ENCODE measurements at places on chromosomes 5 and 9. TPM values are rescaled to one million over a fixed set of nuclear protein-coding genes. Genes with fewer than 3 reads are reported as not detected.

GRCh38 chr9:93072383-93072795, 13.9 kb downstream of the SUSD3 start:
- DNase-seq: peak; percentile 13

DNA sequence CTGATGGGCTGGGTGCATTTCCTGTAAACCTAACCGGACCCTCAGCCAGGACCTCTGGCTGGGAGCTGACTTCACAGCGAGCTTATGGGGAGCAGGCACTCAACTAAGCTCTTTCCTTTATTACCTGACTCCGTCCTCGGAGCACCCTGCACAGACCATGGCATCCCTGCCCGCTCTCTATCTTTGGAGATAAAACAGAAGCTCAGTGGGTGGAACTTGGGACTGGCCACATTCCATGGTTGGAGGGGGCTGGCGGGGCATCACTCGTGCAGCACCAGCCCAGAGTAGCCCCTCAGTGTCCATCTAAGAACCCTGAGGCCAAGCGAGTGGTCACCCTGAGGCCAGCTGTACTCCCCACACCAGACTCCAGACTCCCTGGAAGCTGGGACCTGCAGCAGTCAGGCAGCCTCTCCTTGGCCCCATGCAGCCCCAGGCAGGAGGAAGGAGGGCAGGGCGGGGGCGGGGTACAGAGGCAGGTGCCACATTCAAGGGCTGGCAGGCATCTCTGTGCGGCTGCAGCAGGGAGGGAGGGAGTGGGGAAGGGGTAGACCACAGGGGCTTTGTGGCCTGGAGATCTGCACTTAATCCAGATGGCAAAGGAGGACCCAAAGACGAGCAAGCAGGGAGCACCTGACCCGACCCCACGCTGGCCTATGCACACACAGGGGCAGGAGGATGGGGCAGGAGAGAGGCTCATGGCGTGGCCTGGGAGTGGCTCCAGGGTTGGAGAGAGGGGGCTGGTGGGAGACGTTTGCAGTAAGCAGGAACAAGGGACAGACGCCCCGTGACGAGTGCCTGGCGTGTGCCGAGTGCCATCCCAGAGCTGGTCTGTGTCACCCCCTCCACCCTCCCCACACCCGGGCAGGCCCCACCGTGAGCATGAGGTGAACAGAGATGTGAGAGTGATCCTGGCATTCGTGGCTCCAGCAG, 26.1 kb downstream of the GLT6D1 start:
- DNase-seq: no peak

- no peak for DNase-seq
These were observed 43.0 kb downstream of the NUDT12 start for GRCh38 chr5:103519550-103519949.

GRCh38 chr5:159120446-159120845, 20.7 kb upstream of the EBF1 start:
- DNase-seq: peak; percentile 28

DNA sequence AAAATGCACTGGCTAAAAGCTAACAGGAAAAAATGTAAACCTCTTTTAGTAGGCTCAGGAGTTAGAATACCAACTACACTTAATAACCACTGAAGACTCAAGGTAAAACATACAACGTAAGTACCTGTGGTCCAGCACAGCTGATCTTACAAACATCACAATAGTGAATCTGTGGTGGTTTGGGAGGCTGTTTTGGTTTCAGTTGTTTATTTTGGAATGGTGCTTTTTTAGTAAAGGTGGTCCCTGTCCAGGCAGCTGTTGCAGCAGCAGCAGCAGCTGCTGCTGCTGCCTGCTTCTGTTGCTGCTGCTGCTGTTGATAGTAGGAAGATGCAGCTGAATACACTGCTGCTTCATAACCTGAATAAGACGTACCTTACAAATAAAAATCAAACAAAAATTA, 37.9 kb downstream of the ZFR start:
- DNase-seq: no peak

- no peak for DNase-seq
These were observed 105.7 kb upstream of the RANBP3L start for GRCh38 chr5:36407396-36407795.

GRCh38 chr5:150639377-150639692, 1.1 kb upstream of the SYNPO start:
- no peak for DNase-seq

DNA sequence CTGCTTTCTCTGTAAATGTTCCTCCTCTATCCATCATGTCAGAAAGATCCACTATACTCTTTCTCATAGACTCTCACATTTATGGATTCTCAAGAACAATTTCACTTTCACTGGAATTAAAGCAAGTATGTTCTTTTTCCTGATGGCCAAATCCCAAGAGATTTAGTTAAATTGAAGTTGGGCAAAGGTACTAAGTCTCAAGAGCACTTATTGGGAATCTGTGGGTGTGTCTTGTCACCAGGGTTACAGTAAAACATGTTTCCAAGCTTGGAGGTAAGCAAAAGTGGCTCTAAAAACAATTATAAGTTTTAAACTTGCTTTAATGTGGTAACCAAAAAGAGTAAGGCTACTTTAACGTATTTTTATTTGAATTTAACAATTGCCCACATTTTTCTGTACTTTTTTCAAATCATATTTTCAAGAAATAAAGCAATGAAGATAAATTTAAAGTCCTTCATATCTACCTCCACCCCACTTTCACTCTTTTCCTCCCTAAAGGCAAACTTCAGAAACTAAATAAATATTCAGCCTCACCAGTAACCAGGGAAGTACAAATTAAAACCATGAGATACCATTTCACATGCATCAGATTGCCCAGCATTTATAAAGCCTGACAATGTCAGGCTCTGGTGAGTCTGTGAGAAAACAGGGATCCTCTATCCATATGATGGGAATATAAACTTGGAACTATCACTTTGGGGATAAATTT, 387.4 kb downstream of the CETN3 start:
- peak; percentile 51 for DNase-seq

SPAG8 gene
- 3.4 TPM for total RNA-seq

SPARC gene
- 4,598 TPM for total RNA-seq

FAXDC2 gene
- total RNA-seq: 17.8 TPM

SLU7 gene
- 71.2 TPM for total RNA-seq

ZNF366 gene
- 1.4 TPM for total RNA-seq

Data from myocyte (in vitro differentiated cells).